ENCODE measurements at places on chromosomes 1 and 21. TPM values are rescaled to one million over a fixed set of nuclear protein-coding genes. Genes with fewer than 3 reads are reported as not detected.

Gene FOXJ3
- total RNA-seq: 26.6 TPM

Gene OR2T2
- total RNA-seq: not detected

Gene PGLYRP4
- total RNA-seq: not detected

Gene AMY1B
- not detected for total RNA-seq

Gene VCAM1
- total RNA-seq: 64.1 TPM

Gene RGS8
- total RNA-seq: not detected

Gene ADAM30
- 0.05 TPM for total RNA-seq

Gene PLCH2
- 0.09 TPM for total RNA-seq
